ENCODE measurements at places on chromosomes 6 and 20.

DNA sequence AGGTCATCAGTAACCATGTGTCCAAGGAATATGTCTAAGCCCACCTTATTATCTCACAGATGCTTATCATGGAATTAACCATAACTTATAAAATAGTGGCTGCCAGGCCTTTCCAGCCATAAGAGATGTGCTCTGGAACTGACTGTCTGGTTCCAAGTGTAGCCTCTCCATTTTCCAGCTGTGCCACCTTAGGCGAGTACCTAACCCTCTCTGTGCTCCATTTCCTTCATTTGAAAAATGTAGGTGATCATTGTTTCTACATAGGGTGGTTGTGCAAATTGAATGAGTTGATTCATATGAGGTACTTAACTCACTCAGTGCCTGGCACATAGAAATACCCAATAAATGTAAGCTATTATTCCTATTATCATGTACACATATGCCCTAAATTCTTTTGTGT, 102.5 kb upstream of the IYD start:
- no peak overlapping the region for H3K27ac ChIP-seq
- H3K4me3 ChIP-seq = no peak overlapping the region
- H3K4me1 ChIP-seq = peaks cover 40% of the 10 kb centered on the region
- no peak for DNase-seq

DNA sequence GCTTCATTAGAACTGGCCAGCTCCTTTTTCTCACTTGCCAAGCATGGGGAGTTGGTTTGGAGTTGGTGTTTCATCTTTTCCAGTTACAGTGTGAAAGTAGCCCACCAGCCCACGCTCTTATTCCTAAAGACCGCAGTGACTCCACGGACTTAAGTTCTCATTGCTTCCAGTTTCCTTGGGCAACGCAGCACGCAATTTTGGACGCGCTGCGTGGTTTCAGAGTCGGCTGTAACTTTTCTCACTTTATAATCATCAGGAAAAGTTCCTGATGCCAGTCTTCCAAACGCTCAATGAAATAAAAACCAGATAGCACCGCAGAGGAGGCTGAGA, 381 bp upstream of the PEX7 start:
- H3K4me3 ChIP-seq = peak overlapping the region; percentile 70
- H3K27ac ChIP-seq = peak overlapping the region; percentile 87
- peaks cover 9% of the 10 kb centered on the region for H3K36me3 ChIP-seq
- H3K4me1 ChIP-seq = peaks cover 12% of the 10 kb centered on the region
- H3K27me3 ChIP-seq = no peaks in the 10 kb centered on the region

DNA sequence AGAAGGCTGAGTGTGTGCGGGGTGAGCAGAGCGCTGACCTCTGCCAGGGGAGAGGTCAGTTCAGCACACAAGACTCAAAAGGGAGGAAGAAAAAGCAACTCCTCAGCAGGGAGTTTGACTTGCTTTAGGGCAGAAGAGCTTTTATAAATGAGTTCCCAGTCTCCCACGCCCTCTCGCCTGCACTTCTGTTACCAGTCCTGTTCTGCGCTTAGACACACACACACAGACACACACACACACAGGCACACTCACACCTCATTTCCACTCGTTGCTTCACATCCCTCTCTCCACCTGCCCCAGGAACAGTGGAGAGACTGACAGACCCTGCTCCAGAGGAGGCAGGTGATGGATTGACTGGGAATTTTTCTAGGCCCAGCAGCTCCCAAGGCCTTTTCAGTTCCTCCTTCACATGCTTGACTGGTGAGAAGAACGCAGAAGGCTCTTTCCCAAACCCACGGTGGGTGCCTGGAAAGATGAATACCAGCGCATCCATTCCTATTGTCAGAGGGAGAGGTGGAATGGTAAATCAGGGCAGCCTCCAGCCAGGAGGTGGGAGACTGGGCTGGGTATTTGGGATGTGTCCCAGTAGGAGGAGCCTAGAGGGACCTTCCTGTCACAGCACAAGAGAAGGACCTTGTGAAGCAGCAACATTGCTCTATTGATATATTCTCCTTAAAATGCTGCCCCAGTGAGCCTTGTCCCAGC, 43.7 kb downstream of the JAG1 start:
- no peaks in the 10 kb centered on the region for H3K36me3 ChIP-seq
- peaks cover 89% of the 10 kb centered on the region for H3K4me1 ChIP-seq
- H3K27me3 ChIP-seq = no peaks in the 10 kb centered on the region

DNA sequence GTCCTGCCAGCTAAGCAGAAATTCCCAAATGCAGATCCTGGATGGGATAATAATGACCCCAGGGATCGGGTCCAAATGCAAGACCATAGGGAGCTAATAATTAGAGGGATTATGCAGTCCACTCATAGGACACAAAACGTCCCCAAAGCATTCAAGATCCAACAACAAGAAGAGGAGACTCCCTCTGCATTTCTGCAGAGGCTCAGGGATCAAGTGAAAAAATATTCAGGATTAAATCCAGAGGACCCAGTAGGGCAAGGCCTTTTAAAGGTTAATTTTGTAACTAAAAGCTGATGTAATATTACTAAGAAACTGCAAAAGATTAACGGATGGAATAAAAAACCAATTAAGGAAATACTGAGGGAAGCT, 22.2 kb downstream of the HLA-A start:
- peak overlapping the region; percentile 39 for H3K4me3 ChIP-seq
- H3K27ac ChIP-seq = peak overlapping the region; percentile 51
- no peaks in the 10 kb centered on the region for H3K27me3 ChIP-seq

DNA sequence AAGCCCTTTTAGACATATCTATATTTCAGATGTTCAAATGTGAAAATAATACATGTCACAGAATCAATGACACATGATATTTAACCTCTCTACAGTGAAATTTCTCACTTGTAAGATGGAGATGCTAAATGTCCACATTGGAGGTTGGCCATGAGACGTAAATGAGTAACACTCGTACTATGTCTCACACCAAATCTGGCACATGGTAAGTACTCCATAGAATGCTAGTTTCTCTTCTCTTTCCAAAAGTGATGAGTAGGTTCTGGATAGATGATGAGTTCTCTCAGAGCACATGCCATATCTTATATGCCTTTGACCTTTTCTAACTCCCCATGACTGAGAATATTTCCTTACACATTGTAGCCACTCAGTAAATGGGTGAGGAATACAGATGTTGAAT, 17.7 kb downstream of the GFOD1 start:
- peaks cover 36% of the 10 kb centered on the region for H3K4me1 ChIP-seq
- DNase-seq = no peak
- no peak overlapping the region for H3K4me3 ChIP-seq
- H3K27me3 ChIP-seq = no peaks in the 10 kb centered on the region
- H3K27ac ChIP-seq = no peak overlapping the region

Data from suprapubic skin (tissue), 4 donors.